ENCODE measurements at places on chromosomes 4 and X.

- no peak for DNase-seq
These were observed 938.9 kb upstream of the GRIA3 start for GRCh38 chrX:122245175-122245574.

GRCh38 chrX:113793563-113793962 is 790.3 kb upstream of the HTR2C start:
- no peak for DNase-seq

- no peak for DNase-seq
These were observed 106.4 kb downstream of the MID1 start for GRCh38 chrX:10513974-10514373.

DNA sequence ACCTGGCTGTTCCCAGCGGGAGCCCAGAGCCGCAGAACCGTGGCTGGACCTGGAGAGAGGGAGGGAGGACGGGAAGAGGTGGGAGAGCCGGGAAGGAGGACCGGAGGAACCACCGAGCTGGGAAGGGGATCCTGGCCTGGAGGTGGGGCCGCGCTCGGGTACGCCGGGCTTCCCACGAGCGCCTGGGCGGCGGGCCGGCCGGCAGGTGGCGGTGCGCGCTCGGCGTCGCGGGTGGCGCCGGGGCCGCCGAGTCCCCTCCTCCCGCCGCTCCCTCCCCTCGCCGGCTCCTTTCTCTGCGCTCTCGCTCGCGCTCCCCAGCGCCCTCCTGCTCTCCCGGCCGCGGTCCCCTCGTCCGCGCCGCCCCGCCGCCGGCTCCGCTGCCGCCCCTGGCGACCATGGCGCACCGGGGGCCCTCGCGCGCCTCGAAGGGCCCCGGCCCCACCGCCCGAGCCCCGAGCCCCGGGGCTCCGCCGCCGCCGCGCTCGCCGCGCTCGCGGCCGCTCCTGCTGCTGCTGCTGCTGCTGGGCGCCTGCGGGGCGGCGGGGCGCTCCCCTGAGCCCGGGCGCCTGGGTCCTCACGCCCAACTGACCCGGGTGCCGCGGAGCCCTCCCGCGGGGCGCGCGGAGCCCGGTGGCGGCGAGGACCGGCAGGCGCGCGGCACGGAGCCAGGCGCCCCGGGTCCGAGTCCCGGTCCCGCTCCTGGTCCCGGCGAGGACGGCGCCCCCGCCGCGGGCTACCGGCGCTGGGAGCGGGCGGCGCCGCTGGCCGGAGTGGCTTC is at the start of gene SORCS2:
Gene SORCS2 (plus strand): TSS at position 287 of the 778 bp plus-strand sequence.
- DNase-seq = peak; percentile 51

GRCh38 chr4:84796394-84796793 is 170.1 kb downstream of the WDFY3 start:
- no peak for DNase-seq

DNA sequence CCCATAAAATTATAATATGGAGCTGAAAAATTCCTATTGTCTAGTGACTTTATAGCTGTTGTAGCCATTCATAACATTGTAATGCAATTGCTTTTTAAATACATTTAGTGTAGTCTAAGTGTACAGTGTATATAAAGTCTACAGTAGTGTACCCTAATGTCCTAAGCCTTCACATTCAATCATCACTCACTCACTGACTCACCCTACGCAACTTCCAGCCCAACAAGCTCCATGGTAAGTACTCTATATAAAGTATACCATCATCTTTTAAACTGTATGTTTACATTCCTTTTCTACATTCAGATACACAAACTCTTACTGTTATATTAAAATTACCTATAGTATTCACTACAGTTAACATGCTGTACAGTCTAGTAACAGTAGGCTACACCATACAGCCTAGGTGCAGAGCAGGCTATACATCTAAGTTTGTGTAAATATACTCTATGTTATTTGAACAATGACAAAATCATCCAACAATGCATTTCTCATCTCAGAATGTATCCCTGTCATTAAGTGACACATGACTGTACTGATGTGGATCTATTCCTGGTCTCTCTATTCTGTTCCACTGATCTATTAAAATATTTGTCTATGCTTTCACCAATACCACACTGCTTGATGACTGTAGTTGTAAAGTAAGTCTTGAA is 33.7 kb downstream of the CLOCK start:
- DNase-seq = no peak

- no peak for DNase-seq
These were observed 25.7 kb downstream of the USP53 start for GRCh38 chr4:119238068-119238722.

DNA sequence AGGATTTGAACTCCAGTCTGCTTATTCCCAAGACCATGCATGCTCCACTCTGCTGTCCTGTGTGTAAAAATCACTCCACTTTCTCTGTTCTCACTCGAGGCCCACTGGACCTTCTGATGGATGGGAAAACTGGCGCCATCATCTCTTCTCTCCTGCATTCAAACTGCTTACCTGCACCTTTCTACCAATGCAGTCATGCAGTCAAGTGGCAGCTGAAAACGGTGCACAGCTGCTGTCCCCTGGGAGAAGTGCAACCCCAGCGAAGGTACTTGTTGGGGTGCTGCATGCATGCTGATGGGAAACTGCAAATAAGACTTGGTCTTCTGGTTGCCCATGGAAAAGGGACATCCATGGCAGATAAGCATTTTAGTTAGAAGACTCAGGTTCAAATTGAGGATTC is 147.1 kb downstream of the EVC2 start:
- DNase-seq = no peak

DNA sequence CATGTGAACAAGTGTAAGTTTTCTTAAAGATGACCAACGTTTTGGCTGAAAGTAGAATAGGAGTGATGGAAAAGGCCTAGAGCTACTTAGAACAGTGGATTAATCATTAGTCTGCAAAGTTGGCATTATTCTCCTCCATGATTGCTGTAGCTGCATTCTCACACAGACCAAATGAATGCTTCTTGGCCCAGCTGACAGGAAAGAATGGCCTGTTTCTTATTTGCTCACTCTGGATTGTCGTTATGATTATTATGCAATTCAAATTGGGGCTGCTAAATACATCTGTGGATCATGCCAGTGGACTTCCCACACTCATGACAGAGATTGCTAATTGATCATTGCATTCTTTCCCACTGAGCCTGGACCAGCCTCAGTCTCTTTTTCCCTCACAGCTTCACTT is 285.0 kb downstream of the STIM2 start:
- DNase-seq = no peak

DNA sequence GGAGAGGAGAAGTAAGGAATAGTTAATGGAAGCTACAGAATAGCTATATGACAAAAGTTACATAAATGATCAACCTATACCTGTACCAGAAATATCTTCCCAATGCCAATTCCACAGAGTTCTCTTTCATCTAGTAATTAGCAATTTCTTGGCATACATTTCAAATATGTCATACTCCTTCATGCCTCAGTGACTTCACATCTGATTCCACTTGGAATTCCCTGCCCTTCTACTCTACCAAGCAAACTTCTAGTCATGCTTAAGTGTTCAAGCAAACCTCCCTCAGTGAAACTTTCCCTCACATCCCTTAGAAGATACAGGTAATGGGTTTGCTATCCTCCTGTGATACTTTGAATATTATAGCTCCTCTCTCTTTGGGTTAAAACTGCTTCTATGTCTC is 127.1 kb downstream of the KLHL13 start:
- DNase-seq = no peak

GRCh38 chr4:173045571-173045970 is 123.0 kb upstream of the GALNT7 start:
- no peak for DNase-seq

DNA sequence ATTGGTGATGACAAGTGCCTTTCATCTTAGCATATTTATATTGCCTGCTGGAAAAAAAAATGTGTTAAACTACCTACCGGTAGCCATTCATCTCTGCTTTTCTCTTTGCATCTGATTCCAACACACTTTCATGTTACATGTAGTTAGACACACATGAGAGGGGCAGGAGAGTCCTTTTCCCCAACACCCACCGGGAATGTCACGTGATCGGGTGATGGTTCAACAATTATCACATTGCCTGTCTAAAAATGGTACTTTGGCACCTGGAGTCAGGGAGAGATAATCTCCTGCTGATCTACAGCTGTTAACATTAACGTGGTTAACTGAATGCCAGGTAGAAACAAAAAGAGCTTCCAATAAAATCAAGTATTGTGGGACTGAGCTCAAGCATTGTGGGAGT is 19.6 kb upstream of the PBDC1 start:
- no peak for DNase-seq

GRCh38 chrX:132216806-132217202 is 2.4 kb downstream of the RAP2C start:
- no peak for DNase-seq

DNA sequence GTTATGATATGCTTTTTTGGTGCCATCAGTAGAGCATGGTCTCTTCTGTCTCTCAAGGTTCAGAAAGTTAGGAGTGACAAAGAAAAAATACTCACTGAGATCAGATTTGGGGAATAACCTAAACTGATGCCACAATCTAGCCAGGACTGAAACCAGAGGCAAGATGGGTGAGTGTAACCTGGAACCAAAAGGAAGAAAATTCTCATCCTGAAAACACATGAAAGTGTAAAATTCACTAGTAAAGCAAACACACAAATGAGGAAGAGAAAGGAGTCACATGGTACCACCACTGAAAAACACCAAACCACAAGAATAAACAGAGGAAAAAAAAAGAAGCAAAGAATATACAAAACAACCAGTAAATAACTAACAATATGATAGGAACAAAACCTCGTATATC is 96.4 kb downstream of the ANXA10 start:
- no peak for DNase-seq

- DNase-seq = no peak
These were observed 143.6 kb downstream of the APBB2 start for GRCh38 chr4:41070516-41071281.

DNA sequence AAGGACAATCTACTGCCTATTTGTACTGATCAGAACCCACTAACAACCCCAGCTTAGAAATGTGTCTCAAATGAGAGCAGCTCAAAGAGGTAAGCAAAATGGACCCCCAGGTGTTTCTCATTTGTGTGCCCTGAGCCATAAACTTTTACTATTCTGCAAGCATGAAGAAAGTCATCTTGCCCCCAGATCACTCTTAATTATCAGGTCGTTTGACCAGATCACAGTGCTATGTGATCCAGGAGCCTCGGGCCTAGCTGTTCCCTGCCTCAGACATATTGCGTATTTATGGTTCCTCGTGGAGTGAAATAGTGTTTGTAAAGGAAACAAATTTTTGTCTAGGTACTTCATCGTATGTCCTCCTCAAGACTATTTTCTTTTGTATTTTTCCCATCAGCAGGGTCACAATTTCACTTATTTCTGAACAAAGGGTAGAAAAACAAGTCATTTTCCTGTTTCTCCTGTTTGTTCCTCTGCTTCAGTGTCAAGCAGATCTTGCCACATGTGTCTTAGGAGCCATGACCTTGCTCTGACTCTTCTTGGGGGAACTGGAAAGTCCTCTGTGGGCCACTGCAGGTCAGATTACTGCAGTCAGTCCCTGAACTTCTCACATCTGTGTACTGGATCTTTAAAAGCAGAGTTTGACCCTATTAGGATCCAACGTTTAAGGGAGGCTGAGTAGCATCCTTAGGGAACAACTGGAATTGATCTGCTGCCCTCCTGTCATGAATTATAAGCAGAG is 194.9 kb downstream of the PALLD start:
- DNase-seq = no peak

- DNase-seq = peak; percentile 86
These were observed 344.3 kb upstream of the KLF3 start for GRCh38 chr4:38319456-38320342.

All from hippocampal formation (tissue), 2 donors.